ENCODE measurements at places on chromosomes 5 and 9.

DNA sequence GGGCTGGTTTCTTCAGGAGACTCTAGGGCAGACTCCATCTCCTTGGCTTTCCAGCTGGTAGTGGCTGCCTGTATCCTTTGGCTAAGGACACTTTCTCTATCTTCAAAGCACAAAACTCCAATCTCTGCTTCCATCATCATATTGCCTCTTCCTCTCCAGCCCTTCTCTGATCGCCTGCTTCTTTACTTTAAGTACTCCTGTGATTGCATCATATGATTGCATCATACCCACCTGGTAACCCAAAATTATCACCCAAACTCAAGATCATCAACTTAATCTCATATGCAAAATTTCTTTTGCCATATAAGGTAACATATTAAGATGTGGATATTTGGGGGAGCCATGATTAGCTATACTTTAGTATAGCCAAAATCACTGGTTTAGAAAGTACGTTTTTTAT is 1092.6 kb upstream of the CDH6 start:
- DNase-seq: no peak

DNA sequence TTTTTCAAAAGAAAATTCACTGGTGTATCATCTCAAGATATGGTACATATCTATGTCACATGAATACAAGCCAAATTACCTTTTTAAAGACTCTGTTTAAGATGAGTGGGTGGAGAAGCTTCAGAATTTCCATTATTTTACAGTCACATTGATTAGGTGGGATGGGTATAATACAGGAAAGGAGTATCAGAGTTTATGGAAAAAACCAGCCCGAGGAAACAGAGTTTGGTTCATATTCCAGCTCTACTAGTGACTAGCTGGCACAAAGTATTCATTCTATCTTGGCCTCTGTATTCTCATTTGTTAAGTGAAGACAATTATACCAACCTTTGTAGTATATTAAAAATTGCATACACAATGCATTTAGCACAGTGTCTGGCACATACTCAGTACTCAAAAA is 46.5 kb upstream of the CDK5RAP2 start:
- DNase-seq: no peak

DNA sequence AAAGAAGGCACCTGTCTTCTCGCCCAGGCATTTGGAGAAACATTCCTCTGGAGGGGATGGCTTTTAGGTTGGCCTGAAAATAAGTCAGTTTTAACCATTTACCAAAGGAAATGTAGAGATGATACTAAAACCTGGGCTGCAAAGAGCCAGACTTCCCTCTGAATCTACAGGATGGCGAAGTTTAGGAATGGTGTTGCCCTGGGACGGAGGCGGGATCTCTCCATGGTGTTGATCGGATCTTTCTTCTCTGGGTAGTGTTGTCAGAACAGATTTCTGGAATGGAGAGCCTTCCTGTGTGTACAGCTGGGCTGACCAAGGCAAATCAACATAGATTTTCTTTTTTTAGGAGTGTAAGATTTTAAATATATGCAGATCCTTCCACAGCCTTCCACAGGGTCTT is 159.2 kb downstream of the PDZD2 start:
- DNase-seq: no peak

- DNase-seq: no peak
Measured at GRCh38 chr9:35110327-35110761, 5.3 kb downstream of the ATOSB start.

- DNase-seq: no peak
Measured at GRCh38 chr5:155540000-155540595, 526.5 kb downstream of the KIF4B start.

- no peak for DNase-seq
Measured at GRCh38 chr9:38337181-38337580, 55.3 kb upstream of the ALDH1B1 start.

DNA sequence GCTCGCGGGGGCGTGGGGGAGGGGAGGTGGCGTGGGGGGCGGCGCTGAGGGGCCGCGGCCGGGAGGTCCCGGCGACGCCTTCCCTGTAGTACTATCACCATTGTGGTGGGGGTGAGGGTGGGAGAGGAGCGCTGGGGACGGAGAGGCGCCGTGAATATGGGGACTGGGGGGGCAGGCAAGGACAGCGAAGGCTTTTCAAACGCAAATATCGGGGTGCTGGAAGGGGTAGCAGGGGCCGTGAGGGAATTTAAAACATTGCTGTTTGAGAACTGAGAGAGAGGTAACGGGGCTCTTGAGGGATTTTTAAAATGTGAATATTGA is 427 bp downstream of the RBM27 start:
- no peak for DNase-seq

DNA sequence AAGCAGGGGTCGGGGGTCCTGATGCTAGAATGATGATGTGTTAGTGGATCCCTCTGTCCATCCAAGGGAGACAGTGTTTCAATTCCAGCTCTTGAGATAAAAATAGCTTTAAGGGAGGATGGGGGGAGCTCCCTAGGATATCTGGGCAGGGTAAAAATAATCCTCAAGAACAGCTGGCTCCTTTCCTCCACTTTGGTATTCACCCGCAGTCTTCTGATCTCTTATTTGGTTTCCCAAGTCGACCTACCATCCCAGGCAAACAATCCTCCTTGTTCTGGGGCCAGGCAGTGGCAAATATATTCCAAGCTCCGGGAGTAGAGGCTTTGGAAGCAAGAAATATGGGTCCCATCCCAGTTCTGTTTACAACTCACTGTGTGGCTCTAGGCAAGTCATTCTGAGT is 14.5 kb upstream of the COL27A1 start:
- no peak for DNase-seq

- DNase-seq: no peak
Measured at GRCh38 chr5:140868721-140869554, at the start of gene PCDHA11. Gene PCDHA11, plus strand, starts transcription at chr5:140868957. Its CDS starts 147 bp downstream, at chr5:140869104.

DNA sequence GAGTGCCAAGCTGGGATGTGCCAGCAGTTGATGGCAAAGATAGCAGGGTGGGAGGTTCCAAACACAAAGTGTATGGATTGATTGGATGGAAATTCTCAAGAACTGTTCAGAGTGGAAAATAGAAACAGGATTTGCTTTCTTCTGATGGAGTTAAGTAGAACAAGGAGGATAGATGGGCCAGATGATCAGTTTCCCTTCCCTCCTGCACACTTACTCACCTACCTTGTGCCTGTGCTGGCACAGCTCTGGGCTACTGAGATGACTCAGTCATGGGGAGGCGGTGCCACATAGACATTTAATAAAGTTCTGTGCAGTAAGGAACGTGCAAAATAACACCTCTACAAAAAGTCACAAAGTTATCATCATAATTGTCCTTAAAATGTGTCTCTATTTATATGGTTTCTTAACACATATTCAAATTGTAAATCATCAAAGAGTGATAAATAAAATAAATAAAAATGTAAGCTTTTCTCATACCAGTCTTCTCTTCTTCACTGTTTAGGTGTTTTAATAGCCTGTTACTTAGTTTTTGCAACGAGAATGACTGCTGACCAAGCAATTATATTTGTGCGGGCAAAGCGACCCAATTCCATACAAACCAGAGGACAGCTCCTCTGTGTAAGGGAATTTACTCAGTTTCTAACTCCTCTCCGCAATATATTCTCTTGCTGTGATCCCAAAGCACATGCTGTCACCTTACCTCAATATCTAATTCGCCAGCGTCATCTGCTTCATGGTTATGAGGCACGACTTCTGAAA is 12.7 kb downstream of the PTPDC1 start:
- no peak for DNase-seq

- DNase-seq: peak; percentile 94
Measured at GRCh38 chr5:137754188-137754960, at the start of gene HNRNPA0. Gene HNRNPA0, minus strand, starts transcription at chr5:137754363. Its CDS starts 297 bp downstream, at chr5:137754066.

GRCh38 chr5:126920291-126920690 is 110.1 kb downstream of the MARCHF3 start:
- peak; percentile 23 for DNase-seq

DNA sequence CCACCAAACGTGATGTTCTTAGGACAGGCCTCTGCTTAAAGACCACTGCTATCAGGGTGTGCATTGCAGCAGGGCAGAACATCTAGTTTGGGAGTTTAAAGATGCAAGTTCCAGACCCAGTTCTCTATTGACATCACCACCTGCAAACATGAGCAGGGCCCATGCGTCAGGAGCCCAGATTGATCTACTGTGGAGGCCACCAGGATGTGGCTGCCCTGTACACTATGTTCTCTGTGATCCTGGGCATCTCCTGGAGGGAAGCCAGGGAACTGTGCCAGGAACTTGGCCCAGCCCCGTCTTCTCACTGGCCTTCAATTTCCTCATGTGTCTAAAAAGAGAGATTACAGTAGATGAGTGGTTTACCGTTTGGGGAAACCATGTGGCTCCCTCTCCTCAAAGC is 87.1 kb downstream of the PDE6A start:
- DNase-seq: no peak

DNA sequence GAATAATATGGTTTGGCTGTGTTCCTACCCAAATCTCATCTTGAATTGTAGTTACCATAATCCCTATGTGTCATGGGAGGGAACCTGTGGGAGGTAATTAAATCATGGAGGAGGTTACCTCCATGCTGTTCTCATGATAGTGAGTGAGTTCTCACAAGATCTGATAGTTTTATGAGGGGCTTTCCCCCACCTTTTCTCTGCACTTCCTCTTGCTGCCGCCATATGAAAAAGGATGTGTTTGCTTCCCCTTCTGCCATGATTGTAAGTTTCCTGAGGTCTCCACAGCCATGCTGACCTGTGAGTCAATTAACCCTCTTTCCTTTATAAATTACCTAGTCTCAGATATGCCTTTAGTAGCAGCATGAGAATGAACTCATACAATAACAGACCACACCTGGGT is 63.7 kb upstream of the PRR16 start:
- no peak for DNase-seq

Measured in AG09319 (cell line).